ENCODE measurements at places on chromosomes 2 and 18. TPM values are rescaled to one million over a fixed set of nuclear protein-coding genes. Genes with fewer than 3 reads are reported as not detected.

Gene RUFY4
- polyA plus RNA-seq = not detected

DNA sequence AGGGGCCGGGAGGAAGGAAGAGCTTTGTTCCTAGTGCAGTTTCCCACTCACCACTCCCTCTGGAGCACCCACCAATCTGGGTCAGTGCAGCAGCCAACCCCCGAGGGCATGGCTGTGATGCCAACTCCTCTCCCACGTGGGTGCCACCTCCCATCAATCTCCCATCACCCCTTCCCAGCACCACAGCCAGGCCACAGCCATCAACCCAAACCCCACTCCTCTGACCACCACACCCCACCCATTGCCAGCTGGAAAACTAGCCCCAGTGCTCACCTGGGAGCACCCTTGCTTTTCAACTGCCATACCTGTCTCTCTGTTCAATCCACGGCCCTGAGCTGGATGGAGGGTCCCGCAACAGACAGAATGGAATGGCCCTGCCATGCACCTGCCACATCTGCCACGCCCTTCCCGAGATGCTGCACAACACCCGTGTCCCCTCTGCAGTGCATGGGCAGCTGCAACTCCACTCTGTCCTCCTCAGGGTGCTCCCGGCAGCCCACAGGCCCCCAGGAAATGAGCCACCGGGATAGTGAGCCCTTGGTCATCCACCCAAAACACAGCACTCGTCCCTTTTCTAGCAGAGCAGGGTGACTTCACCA, 112.4 kb upstream of the ID2 start:
- no peak for DNase-seq

Gene ACTG2
- 1.8 TPM for polyA plus RNA-seq

DNA sequence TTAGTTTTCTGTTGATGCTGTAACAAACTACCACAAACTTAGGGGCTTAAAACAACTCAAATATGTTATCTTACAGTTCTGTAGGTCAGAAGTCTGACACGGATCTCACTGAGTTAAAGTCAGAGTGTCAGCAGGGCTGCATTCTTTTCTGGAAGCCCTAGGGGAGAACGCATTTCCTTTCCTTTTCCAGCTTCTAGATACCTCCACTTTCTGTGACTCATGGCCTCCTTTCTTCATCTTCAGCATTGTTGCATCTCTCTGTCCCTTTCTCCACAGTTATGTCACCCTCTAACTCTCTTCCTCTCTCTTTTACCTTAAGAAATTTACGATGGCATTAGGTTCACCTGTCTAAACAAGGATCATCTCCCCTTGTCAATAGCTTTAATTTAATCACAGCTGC, 13.3 kb upstream of the PPP4R1 start:
- no peak for DNase-seq
